Brain microvascular endothelial cell (primary cell): ENCODE measurements at places on chromosomes 1 and 21.

GRCh38 chr1:77405186-77405585 is 123.4 kb downstream of the AK5 start:
- DNase-seq, result no peak

- DNase-seq, result no peak
These were observed 78.0 kb downstream of the LBR start for GRCh38 chr1:225349826-225350225.

- DNase-seq, result no peak
These were observed 280.4 kb downstream of the CACNA1E start for GRCh38 chr1:181763736-181764135.

DNA sequence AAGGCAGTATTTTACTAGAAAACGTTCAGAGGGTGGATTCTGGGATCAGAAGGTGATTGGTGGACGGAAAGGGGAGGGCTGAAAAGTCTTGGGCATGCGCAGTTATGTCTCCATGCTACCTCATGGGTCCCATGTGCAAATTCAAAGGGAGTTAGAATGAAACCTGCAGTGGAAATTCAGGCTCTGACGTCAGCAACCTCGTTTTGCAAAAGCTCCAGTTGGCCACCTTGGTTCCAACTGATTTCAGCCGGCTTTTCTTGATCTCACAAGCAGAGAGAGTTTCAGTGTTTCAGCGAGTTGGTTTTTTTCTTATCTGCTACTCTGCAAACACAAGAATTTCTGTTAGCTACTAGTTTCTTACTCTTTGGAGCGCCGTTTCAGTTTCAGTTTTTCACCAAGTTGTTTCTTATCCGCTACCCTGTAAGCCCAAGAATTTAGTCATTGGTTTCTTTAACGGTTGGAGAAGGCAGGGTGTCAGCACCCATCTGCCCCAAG is 69.8 kb upstream of the PGBD5 start:
- no peak for DNase-seq

DNA sequence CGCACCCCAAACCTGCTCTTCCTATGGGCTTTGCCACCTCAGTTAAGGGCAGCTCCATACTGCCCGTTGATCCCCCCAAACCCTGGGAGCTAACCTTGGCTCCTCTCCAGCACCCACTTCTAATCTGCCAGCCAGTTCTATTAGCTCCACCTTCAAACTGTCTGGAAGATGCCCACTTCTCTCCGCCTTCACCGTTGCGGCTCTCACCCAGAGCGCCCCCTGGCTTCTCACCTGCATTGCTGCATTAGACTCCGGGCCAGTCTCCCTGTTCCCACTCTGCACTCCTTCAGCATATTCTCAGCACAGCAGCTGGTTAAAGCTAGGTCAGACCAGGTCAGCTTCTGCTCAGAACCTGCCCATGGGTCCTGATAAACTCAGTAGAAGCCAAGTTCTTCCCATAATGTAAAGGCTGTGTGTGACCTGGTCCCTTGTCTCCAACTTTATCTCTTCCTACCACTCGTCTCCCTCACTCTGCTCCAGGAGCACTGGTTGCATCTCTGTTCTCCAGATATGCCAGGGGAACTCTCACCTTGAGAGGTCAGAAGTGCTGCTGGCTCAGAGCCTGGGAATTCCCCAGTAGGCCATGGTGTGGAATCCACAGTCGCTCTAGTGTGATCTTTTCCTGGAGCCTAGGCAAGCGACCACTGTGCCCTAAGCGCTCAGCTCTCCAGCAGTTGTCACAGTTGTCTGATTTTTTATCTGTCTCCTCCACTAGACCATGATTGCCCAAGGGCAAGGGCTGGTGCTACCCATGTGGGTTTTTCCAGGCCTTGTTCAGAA is 150.3 kb downstream of the HMGB4 start:
- no peak for DNase-seq

DNA sequence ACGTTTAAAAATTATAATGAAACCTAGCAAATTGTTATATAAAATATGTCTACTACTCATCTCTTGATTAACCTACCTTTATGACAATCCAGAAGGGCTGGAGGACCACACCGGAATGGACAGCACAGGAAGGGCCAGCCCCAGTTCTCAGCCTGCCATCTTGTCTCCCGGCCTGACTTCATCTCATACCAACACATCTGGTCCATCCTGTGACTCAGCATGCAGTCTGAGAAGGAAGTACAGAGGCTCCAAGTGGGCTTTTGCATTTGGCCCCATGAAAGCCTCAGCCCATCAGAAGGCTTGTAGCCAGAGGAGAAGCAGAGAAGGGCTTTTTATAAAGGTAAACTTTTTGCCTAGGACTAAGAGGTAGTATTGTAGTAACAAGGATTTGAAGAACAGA is 436.6 kb downstream of the MRPL39 start:
- DNase-seq, result no peak

- no peak for DNase-seq
These were observed 27.8 kb downstream of the NTPCR start for GRCh38 chr1:232978091-232978634.

DNA sequence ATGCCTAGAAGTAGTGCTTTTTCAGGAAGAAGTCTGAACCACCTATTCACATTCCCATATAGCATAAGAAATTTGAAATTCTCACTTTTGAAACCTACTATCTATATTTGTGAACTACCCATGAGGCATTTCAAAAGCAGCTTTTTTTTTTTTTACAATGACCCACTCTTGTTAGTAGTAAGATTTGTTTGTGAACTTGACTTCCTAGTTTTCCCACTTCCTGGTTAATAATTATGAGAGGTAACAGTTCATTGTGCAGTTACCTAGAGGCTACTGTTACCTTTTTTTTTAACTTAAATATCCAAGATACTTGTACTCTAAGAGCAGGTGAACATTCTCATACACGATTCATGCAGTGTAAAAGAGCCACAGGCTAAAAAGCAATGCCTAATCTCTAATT is 371.7 kb upstream of the ADGRL2 start:
- DNase-seq, result no peak

GRCh38 chr1:245873883-245874671 is 633.0 kb downstream of the SMYD3 start:
- peak; percentile 33 for DNase-seq

DNA sequence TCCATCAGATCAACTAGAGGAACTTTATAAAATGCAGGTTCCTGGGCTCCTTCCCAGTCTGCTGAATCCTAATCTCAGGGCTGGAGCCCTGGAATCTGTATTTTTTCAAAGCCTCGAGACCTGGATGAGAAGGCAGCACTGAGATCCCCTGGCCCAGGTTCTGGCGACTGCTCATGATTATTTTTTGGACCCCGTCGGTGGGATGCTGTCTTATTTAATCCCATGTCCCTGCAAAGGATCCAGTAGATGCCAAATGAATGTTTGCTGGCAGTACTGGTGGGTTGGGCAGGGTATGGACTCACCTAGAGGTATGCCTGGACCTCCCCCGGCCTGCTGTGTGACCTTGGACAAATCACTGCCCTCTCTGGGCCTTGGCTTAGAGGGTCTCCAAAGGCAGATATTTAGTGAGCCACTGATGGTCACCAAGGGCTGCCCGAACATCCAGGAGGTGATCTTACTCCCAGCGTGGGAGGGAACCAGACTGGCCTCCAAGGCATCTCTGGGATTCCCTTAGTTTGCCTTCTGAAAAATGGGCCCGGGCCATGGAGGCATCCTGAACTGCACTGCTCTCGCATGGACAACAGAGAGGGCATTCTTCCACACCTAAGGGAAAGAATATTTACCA is 91.6 kb upstream of the RUNX3 start:
- DNase-seq, result no peak

DNA sequence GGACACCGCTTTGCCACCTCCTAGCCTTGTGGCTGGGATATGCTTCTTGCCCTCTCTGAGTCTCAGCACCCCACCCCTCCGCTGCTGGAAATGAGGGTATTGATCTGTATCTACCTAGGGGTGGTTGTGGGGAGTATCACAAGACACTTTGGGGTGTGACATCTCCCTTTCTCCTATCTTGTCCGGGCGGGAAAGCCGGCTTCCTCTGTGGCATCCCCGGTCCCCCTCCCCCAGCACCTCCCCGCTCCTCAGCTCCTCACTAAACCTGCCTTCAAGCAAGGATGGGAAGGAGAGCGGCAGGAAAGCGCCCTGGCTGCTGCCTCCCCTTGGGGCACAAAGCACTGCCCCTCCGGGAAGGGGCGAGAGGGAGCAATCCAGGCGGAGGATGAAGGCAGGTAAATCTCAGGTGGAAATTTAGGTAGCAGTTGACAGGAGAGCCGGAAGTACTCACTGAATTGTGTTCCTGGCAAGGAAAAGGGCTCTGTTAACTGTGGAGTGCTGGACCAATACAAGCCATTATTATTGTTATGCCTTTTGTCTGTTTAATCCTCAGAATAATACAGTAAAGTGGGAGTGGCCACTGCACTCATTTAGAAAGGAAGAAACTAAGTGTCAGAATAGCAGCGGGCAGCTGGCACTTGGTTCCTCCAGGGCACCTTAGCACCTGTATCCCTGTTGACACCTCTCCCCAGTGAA is 49.0 kb upstream of the LRP8 start:
- DNase-seq, result no peak

GRCh38 chr1:204641936-204642335 is 43.6 kb downstream of the LRRN2 start:
- no peak for DNase-seq

DNA sequence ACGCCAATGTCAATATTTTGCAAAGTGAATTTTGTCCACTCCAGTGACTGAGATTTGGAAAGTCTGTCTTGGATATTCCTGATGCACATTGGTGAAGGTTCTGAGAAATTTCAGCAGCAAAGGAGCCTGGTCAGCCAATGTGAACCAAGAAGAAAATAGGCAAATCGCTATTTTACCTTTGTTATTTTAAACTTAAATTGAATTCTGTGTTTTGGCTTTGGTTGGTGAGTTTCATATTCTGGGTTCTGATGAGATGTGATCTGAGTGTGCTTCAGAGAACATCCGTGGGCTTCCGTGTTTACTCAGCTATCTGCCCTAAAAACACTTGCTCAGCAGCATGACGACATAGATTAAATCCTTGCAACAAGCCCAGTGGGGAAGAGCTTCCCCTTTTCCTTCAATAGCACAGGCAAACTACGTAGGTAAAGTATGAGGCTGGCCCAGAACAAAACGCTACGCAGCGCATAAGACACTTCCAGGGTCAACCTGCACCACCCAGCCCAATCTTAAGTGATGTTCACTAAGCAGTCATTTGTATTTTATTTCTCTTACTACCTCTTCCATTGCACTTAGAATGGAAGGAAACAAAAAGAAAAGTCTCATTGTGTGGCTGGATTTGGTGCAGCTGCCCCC is 176.4 kb upstream of the KAZN start:
- no peak for DNase-seq

DNA sequence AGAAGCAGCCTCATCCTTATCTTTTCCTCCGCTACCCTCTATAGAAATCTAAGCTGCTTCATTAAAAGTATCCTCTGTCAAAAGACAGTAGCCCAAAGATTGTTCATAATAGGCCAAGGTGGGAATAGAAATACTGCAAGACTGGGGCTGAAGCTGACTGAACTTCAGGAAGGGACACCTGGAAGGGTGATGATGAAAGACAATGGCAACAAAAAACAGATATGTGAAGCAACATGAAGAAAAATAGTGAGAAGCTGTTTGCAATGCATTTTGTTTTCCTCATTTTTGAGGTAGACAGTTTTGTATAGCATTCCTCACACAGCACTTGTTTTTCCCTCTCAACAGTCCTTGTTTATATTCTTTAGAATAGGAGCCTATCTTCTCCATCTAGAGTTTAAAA is 16.9 kb downstream of the DCAF8 start:
- no peak for DNase-seq

- DNase-seq, result no peak
These were observed 84.4 kb upstream of the CXADR start for GRCh38 chr21:17428484-17428869.

GRCh38 chr21:36004441-36004840 is 55.9 kb downstream of the SETD4 start:
- no peak for DNase-seq

DNA sequence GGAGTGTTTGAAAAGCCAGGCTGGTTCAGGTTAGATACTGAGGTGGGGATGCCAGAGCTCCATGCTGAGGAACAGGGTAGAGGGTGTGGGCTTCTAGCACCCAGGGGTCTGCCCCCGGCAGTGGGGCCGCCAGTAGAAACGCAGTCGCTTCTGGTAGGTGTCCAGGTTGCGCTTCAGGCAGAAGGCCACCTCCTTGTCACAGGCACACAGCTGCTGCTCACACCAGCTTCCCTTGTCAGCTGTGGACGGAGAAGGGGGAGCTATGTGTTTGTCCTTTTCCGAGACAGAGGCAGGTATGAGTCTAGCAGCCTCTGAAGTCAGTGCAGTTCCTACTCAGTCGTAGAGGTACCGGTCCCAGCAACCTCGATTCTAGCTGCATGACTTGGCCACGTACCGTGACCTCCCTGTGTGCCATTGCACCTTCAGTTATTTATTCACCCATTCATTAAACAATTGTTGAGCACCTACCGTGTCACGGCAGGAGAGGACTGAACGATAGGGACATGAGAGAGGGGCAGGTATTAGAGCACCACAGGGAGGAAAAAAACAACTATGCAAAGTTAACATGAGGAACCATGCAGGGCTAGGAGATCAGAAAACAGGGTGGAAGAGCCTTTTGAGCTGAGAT is 5.2 kb downstream of the PLA2G2D start:
- no peak for DNase-seq

DNA sequence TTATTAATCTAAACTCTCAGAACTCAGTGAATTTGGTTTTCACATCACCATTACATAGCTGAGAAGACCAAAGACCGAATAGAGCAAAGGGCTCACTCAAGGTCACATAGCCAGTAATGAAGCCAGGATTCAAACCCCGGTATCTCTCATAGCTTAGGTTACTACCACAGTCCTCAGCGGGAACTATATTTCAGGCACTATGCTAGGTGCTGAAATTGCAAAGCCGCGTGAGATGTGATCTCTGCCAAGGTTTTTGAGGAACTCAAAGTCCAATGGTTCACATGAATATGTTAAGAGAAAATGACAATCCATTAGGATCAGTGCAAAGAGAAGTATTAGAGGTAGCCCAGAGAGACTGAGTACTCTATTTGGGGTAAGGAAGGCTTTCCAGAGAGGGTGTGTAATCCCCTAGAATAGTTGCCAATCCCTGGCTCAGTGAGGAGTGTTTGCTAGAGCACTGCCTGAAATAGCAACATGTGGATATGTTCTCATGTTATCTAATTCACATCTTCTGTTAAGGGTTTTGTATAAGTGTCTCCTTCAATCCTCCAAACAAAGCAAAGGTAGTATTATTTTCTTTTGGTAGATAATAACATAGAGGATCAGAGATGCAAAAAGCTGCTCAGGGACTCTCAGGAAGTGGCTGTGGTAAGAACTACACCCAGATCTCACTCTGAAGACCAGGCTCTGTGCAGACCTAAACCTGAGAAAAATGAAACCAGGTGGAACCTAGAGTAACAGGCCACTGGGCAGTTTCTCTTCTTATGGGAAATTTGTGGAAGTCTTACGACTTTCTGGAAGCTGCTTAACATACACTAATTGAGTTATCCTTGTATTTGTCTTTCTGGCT is 93.1 kb upstream of the C8B start:
- DNase-seq, result no peak

- DNase-seq, result no peak
These were observed 7.5 kb downstream of the RNF223 start for GRCh38 chr1:1066403-1067283.

GRCh38 chr21:46655230-46655629 is 19.8 kb downstream of the PRMT2 start:
- DNase-seq, result no peak
